ENCODE measurements at places on chromosomes 1 and 21.

- no peak for DNase-seq
Observed at GRCh38 chr1:210597555-210598134, 268.9 kb downstream of the HHAT start.

- no peak for DNase-seq
Observed at GRCh38 chr21:42182713-42183371, 36.1 kb upstream of the ABCG1 start.

DNA sequence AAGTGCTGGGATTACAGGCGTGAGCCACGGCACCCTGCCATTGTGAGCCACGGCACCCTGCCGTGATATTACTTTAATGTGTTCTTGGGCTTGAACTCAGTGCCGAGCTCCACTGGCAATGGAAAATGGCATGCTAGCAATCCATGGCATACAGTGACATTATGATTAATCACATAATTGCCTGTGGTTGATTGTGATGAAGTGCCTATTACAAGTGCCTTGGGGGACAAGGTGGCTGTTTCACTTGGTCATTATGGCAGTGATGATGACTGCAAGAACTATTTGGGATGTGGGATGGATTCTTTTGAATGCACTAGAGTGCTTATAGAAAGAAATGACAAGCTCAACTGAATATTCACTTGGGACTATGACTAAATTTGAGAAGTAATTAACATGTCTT, 22.3 kb upstream of the HPCAL4 start:
- DNase-seq: no peak

- no peak for DNase-seq
Observed at GRCh38 chr21:29499734-29500343, 201.1 kb downstream of the BACH1 start.

GRCh38 chr1:66278260-66279021, 255.5 kb upstream of the SGIP1 start:
- peak; percentile 24 for DNase-seq

DNA sequence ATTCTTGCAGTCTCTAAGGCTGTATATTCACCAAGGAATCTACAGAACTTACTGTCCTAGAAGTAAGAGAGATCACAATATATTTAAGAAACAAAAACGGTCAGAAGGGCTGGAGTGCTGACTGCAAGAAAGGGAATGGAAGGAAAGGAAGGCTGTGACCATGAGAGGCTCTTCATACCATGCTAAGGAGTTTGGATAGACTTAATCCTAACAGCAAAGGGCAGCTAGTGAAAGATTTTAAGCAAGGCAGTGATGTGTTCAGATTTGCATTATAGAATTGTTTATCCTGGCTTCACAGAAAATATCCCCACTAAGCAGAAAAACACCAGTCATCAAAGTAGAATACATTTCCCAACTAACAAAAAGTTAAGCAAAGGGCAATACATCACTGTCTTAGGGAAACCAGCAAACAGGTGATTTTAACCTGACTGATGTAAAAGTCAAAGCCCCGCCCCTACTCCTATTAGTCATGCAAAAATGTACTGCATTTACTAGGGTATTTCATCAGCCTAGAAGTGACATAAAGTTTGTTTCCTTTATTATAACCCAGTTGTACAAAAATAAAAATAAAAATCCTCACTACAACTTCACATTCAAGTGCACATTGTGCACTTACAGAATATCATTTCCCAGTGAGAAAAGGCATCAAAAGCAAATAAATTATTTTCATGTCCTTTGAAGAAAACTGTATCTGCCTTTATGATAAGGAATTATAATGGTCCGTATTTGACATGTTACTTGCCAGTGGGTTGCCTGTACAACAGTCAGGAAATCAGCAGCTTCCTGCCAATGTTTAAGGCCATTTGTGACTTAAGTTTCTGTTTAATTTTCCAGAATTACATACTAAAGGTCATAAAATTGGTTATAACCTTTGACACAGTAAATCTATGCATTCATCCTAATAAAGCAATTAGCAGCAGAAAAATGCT, 17.2 kb downstream of the JAK1 start:
- DNase-seq: no peak

- DNase-seq: no peak
Observed at GRCh38 chr1:35603468-35603867, 30.4 kb downstream of the TFAP2E start.

GRCh38 chr1:241532864-241533263, 686 bp downstream of the KMO start:
- no peak for DNase-seq

DNA sequence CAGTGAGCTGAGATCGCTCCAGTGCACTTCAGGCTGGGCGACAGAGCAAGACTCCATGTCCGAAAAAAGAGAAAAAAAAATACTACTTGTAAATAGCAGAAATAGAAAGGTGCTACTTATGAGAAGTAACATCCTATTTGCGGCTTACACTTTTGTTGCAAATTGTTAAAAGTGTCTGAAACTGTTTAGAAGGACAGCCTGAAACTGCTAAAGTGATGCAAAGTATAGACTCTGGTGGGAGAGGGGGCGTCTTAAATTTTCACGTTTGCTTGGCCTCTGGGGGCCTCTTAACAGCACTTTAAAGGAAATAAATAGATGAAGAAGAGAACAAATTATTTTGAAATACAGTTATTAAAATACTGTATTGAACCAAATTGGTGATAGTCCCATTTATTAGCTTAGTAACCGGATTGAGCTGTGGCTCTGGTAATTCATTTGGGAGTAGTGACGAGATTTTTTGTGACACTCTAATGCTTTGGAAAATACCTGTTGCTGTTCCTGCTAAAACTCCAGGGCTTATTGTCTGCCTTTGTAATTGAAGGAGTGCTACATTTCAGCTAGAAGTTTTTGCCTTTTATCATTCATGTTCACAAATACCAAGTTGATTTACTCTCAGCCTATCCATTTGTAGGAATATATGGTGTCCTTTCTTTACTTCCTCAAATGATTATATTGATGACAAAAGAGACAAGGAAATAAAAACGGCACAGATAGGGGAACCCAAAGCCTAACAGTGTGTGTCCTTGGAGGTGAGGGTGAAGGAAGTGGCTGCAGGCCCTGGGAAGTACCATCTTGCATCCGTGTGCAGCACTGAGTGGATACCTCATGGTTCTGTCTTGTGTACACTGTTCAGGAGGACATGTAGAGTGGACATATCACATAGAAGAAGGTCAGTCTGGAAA, 6.2 kb downstream of the PKNOX1 start:
- no peak for DNase-seq

GRCh38 chr1:72759486-72759885, 477.1 kb upstream of the NEGR1 start:
- no peak for DNase-seq

DNA sequence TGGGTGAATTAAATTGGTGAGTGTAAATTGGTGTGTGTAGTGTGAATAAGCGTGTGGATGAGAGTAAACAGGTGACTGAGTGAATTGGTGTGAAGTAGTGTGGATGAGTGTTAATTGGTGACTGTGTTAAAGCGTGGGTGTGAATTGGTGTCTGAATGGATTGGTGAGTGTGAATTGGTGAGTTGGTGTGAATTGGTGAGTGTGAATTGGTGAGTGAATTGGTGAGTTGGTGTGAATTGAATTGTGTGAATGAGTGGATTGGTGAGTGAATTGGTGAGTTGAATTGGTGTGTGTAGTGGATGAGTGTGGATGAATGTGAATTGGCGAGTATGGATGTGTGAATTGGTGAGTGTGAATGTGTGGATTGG, 8.3 kb downstream of the AURKAIP1 start:
- DNase-seq: no peak

DNA sequence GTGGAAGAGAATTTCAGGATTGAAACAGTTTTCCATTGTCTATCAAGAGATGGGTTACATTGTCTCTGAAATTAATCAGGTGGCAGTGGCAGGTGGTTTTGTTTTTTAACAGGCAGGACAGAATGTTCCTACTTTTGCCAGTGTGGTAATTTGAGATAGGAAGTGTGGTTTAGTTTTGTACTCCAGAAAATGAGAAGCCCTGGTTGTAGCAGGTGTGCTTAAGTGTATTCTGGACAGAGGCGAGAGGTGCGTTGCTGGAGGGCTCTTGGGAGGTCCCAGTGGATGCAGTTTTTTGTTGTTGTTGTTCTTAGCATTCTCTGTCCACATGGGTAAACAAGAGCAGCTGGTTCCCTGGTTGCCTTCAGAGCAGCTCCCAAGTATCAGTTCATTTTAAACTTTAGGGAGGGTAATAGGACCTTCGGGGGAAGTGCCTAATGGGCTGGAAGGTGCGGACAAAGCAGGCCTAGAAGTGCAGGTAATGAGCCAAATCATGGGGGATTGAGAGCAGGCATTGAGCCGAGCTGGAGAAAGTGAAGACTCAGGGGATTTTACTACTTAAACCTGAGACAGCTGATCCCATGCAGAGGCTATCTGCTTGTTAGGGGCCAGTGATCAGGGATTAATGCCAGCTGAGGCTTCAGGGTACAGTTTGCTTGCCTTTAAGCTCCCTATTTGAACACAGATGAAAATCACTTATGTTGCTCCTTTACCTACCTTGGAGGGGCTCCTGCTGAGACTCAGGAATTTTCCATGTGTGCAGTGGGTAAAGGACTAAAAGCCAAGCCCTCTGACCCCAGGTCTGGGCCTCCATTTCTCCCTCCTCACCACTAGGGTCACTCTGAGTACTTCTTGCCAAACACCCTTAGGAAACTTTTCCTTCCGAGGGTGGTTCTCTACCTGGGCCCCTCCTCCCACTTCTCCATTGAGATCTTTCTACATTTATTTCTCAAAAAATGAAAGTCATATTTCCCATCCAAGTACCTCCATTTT, 6.1 kb downstream of the PFKFB2 start:
- DNase-seq: no peak

- DNase-seq: no peak
Observed at GRCh38 chr21:40547906-40548513, 298.9 kb downstream of the DSCAM start.

DNA sequence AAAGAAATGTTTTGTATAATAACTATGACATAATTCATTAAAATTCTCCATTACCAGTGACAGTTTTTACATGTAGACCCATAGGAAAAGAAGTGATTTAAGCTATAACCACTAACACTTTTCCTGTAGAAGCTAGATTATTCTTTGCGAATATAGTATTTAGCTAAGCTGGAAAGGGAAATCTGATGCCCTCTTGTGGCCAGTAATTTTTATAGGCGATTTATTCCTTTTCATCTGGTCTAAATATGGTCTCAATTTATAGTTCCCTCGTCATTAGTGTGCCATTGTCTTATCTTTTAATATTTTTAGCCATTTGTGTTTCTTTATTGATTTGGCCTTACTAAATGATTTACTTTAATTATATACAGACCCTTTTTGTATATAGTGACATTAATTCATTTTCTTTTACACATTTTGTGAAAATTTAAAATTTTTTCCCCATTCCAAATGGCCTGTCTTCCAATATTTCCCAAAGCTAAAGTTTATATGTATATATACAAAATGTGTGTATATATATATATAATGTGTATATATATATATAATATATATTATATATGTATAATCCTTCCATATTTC, 26.7 kb downstream of the BTG3 start:
- no peak for DNase-seq

DNA sequence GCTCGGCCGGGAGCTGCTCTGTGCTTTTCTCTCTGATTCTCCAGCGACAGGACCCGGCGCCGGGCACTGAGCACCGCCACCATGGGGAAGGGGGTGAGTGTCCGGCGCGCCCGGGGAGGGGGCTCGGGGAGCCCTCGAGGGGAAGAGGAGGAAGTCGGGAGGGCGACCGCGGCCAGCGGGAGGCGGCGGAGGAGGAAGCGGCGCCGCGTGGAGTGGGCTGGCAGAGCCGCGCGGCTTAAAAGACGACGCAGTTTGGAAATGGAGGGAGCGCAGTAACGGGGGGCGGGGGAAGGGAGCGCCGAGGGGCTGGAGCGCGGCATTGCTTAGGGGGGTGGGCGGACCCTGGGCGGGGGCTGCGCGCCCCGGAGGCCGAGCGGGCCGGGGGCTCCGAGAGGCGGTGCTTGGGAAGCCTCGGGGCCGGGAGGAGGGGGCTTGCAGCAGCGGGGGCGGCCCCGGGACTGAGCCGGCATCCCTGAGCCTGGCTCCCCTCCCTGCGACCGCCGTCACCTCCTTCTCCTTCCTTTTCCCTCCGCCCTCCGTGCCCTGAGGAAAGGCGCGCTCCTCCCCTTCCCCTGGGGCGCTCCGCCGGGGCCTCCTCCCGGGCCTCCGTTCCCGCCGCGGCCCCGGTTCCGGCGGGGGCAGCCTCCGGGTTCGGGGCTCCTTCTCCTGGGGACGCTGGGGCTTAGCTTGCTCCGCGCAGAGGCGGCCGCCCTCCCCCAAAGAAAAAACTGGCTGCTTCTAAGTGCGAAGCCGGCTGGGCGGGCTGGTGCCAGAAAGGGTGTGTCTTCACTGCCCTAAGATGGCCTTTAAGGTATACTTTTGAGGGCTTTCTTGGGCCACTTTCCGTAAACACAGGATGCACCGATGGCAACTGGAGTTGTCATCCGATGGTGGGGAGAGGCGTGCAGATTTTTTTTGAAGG, 648 bp downstream of the ATP1A1 start:
- DNase-seq: peak; percentile 61

DNA sequence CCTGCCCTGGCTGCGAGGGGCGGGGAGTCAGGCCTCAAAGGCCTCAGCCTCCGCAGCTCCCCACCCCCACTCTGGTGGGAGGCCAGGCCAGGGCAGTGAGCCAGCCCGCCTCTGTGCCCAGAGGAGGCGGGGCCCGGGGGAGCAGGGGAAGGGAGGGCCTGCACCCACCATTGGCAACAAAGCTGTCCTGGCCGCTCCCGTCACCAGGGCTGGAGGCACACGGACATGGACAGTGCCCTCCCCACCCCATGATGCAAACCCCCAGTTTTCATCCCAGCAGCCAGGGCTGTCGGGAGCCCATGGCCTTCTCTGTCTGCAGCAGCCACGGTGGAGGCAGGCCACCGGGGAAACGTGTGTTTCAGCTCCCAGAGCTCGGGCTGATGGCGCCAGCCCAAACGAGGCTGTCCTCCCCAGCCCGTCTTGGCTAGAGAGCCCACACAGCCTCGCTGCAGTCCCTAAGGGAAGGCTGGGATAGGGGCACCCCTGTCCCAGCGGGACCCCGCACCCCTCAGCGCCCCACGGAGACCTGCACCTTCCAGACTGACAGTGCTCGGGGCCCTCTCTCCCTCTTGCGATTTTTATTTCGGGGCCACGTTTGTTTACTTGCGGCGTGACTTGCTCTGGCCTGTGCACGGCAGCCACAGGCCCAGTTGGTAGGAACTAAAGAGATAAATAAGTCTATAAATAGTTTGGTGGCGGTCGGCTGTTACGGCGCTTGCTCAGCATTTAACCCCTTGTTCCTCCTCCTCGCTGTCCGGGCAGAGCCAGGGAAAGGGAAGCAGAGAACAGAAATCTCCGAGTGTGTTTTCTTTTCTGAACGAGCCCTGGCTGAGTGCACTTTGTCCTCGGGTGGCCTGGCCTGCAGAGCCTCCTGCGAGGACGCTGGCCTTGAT, 101.8 kb downstream of the PRDM16 start:
- peak; percentile 95 for DNase-seq

DNA sequence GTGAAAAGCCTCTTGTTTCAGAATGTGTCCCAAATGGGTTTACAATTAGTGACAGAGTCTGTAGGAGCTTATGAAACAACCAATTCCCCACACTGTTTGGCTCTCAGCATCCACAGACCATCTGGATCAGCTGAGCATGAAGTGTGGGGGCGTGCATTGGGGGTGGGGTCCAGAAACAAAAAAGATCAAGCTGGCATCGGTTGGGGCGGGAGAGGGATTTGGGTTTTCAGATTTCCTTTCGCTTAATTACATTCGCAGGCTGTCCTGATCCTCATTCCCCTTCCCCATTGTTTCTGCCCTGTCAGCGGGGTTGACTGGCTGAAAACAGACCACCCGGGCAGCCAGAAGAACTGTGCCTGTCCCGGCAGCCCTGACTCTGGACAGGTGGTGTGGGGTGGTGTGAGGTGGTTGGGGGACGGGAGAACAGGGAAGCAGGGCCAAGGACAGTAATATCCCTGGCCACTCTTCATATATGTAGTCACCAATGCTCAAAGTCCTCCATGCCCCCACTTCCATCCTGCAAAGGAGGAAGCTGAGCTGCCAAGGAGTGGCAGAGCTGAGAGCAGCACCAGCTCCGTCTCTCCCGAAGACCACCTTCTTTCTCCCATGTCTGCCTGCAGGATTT, 92.0 kb downstream of the IER5 start:
- peak; percentile 35 for DNase-seq
